ENCODE measurements at places on chromosomes 12 and 14.
A peak's percentile ranks its signal among the peaks of the same experiment; 100 is the strongest.

DNA sequence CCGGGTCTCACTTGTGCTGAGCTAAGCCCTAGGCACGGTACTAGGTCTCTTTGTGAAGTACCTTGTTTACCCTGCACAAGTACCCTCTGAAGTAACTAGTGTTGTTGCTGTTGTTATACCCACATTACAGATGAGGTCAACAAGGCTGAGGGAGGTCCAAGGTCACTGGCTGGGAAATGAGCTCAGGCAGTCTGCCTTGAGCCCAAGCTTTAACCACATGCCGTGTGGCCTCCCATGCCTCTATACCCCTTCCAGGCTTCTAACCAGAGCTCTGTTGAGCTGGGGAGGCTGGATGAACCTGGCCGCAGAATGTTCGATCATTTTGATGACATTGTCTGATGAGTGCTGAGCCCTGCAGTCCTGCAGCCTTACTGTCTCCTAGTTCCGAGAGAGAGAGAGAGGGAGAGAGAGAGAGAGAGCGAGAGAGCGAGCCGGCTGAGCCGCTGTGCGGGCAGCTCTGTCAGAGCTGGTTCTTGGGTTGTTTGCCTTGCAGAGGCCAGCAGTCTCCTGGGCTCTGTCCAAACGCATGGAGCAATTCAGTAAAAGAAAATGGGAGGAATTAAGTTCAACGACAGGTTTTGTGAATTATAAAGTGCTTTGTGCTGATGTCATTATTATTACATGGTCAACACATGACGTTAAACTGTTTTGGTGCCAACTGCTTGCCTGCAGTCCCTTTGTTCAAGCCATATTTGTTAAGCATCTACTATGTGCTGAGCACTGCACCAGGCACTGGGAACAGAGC is 13.1 kb downstream of the JDP2 start:
- DNase-seq: peak; percentile 65

DNA sequence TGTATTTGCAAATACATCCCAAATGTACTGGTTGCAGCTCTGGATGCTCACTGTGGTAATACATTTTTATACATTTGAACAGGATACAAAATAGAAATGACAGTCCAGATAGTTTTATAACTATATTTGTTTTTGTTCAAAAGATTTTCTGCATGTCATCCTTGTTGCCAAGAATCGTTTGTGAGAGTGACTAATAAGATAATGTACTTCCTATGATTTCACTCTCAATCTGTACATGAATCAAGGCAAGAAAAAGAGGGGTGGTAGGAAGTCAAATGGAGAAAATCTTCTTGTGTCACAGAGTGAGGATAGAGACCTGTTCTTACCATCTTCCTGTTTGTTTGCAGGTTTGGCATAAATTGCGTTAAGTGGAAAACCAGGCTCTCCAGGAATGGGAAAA is 13.9 kb downstream of the ARPC3 start:
- DNase-seq: no peak

DNA sequence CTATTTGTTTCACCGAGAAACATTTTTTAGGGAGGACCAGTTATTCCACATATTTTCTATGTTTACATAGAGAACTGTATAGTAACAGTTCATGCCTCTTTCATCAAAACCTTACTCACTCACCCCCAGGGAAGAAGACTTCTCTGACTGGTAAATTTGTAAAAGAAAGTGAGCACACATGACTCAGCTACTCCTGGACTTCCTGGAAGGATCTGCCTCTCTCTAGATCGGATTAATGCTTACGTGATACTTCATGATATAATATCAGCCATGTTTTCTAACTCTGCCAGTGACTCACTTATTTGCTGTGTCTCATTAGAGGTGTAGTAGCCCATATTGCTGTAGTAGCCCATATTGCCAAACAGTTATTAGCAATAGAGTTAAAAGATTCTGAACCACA is 494.3 kb upstream of the ATXN7L3B start:
- peak; percentile 82 for DNase-seq

DNA sequence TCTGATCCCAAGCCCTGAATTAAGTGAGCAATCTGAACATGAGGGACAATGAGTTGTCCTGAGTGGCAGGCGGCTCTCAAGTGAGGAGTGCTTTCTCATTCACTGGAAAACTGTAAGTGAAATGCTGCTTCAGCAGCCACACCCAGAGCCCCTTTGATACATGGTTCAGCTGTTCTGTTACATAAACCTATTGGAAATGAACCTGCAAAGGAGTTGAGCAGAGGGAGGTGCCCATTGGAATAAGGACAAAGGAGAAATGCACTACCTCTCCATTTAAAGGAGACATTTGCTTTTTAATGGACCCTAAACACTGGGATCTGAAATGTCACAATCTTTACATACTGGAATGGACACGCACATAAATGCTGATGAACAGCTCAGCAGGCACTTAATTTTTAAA is 169.9 kb downstream of the CACNA1C start:
- DNase-seq: no peak

DNA sequence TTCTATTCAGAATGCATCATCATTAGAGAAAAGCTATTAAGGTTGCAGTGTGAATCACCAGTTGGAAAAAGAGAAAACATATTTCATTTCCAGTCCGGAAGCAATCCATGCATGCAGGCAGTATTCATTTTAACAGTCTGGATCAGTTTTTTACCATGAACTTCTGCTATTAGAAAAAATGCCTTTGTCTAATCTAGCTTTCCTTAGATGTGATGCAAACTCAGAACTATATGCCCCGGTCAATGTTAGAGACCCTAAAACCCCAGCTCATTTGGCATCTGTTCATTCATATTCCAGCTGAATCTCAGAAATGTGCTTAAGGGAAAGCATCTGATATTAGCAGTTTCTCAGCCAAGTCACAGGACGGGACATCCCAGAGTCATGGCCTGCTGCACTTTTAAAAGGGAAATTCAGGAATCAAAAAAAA is 8.5 kb downstream of the IRAK3 start:
- DNase-seq: peak; percentile 44

GRCh38 chr12:116236148-116236731 is 41.3 kb downstream of the MED13L start:
- DNase-seq: peak; percentile 50

DNA sequence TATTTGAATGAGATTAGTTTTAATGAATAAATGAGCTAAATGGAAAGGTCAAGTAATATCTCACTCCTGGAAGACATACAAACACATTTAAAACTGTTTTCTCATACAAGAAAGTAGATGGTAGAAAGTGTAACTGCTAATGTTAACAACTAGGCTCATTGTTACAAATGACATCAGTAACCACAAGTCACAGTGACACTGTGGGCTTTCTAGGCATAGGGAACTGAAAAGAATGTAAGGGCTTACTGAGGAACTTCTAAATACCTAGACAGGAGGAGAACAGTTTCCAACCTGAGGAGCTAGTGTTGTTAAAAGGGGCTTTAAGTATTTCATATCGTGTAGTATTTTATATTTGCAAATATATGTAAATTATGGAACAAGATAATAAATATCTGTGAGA is 17.5 kb upstream of the ERGIC2 start:
- DNase-seq: no peak

DNA sequence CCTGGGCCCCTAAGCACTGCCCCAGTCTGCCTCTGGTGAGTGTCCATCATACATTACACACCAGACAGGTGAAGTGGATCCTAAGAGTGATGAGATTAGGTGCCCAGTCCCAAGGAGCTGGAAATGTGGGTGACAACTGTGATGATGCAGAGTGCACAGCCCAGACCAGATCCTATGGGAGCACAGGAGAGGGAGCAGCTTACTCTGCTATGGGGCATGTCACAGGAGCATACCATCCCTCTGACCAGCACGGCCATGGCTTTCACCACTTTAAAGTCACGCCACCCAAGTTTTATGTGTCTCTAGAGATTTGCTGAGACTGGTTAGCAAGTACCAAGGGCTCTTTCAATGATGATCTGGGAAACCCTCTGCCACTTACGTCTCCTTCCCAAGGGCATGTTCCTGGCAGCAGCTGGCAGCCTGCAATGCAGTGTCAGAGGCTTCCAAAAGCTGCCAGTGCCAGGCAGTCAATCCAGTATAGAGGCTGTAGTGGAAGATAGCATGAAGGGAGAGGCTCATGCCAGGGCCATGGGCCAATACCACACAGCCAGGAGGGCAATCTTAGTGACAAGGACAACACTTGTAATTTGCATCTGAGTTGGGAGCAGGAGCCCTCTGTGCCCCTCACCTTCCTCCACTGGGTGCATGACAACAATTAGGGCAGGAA is 40.2 kb downstream of the STAB2 start:
- DNase-seq: no peak

- DNase-seq: peak; percentile 44
Measured at GRCh38 chr14:88630565-88630964, 67.7 kb downstream of the ZC3H14 start.

DNA sequence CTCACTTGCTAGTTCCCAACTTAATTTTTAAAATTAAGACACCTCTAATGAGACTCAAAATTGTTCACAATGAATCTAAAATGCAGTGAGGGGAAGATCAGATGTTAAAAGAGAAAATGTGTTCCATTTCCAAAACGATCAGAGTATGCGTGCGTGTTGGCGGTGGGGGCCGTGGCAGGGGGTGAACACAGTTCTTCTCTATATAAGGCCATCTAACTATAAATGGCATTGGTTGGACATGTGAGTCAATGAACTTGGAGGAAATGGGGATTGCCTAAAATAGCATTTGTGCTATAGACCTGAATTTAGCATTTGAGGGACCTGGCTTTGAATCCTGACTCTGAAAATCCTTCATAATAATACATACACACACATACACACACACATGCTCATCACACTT is 149.4 kb downstream of the FOXN3 start:
- no peak for DNase-seq

DNA sequence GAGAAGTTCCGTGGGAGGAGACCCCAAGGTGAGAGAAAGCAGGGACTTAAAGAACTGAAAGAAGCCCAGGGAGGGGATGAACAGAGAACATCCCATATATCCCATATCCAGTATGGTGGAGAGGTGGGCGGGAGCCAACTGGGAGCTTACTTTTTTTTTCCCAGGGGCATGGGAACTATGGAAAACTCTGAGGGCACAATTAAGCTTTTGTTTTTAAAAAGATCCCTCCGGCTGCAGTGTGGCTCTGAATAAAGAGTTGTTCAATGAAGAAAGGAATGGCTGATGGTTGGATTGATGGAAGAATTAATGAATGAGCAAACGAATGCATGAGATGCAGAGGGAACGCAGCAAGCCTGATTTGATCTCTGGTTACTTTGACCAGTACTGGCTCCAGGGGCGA is 12.6 kb downstream of the NTF3 start:
- DNase-seq: no peak

Measured in fibroblast of skin of scalp (primary cell).